ENCODE measurements at places on chromosomes 3 and 15. TPM values are rescaled to one million over a fixed set of nuclear protein-coding genes. Genes with fewer than 3 reads are reported as not detected.

DNA sequence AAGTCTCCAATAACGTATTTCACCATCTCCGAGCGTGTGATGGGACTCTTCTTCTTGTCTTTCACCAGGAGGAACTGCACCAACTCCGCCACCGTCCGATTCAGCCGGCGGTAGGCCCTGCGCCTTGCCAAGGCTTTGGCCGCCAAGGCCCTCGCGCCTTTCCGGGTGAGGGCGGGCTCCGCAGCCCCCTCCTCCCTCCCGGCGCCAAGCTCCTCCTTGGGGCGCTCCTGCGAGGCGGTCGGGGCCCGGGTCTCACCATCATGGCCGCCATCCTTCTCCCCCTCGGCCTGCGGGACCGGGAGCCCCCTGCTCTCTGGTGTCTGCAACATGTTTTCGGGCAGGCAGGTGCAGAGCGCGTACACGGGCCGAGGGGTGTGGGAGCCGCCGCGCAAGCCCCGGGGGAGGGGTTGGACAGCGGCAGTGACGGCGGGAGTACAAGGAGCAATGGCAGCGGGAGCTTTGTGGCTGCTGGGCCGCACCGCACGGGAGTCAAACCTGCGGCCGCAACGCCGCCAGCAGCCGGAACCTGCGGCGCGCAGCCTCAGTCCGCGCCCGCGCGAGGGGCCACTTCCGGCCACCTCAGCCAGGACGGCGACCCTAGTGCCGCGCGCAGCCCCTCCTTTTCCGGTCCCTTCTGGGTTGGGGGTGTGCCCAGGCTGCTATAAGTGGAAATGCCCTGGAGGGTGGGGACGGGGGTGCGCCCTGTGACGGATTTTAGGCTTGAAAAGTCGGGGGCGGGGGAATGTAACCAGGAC is at the start of gene MAGEF1:
Gene MAGEF1 (minus strand): TSS at position 572 of the 755 bp plus-strand sequence. CDS start 243 bp downstream, at position 329.
- peak; percentile 85 for DNase-seq

GRCh38 chr15:53324061-53324460 is 435.4 kb downstream of the WDR72 start:
- no peak for DNase-seq

GRCh38 chr3:101825904-101826445 is 23.3 kb upstream of the NFKBIZ start:
- DNase-seq = peak; percentile 71

- no peak for DNase-seq
Observed at GRCh38 chr3:169939320-169939719, 27.3 kb upstream of the SEC62 start.

DNA sequence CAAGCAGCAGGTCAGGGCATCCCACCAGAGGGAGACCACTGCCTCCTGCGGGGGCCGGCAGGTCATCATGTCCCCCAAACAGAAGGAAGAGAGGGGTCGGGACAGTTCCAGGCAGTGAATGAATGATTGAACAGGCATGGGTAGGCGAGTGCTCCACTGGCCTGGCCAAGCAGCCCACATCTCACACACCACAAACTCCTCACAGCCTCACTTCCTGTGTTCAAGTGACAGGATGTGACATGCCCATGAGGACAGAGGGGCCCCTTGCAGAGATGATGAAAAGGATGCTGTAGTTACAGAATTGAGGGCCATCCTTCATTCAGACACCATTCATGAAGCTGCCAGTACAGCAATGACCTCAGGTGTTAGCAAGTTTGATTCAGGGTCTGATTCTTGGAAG is 3.7 kb downstream of the IQSEC1 start:
- no peak for DNase-seq

DNA sequence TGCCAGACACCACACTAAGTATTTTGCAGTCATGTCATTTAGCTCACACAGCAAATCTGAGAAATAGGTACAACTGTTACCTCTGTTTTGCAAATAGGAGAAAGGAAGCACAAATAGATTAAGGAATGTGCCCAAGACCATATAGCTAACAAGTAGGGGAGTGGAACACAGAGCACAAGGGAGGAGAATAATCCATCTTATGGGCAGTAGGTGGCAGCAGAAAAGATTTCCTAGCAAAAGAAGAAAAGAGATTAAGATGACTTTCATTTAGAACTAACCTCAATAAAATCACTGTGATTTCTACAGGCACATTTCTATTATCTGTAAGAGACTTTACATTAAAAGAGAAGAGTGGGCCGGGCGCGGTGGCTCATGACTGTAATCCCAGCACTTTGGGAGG is 49.1 kb downstream of the NR1I2 start:
- no peak for DNase-seq

GRCh38 chr3:51686056-51686455 is 15.0 kb downstream of the TEX264 start:
- DNase-seq = no peak

DNA sequence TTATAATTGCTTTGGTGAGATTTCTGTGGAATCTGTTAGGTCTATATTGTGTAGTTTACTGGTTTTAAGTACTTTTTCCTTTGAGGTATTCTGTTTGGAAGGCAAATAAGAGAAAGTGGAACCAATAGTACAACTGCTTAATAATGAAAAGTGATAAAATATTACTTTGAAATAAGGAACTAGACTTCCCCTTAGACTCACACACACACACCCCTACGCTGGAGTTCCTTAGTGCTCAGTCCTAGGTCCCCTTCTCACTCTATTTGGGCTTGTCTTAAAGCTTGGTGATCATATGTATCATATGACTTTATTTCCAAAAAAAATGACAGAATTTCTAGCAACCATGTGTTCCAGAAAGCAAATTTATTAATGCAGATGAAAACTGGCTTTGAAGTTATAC is 494.0 kb upstream of the TGFBR2 start:
- DNase-seq = no peak

- peak; percentile 6 for DNase-seq
Observed at GRCh38 chr15:38670128-38671005, 105.8 kb upstream of the RASGRP1 start.

DNA sequence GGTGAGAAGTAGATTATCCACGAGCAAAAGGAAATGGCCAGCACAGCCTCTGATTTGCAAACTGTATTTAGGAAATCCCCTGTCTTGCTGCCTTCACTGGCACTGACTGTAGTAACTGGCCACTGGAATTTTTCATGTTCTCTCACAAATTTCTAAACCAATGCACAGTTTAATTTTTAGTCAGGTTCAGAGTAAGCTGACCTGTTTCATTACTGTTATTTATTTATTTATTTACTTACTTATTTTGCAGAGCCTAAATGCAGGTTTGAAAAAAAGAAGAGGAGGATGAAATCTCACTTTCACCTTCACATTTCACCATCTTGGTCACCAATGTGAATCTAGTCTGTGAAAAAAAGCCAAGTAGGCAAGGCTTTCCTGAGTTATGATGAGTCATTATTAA is 291.0 kb downstream of the PLOD2 start:
- DNase-seq = no peak

- DNase-seq = peak; percentile 91
Observed at GRCh38 chr3:187741403-187742350, 3.6 kb downstream of the BCL6 start.

GRCh38 chr15:99224372-99225214 is 24.8 kb downstream of the TTC23 start:
- DNase-seq = no peak

DNA sequence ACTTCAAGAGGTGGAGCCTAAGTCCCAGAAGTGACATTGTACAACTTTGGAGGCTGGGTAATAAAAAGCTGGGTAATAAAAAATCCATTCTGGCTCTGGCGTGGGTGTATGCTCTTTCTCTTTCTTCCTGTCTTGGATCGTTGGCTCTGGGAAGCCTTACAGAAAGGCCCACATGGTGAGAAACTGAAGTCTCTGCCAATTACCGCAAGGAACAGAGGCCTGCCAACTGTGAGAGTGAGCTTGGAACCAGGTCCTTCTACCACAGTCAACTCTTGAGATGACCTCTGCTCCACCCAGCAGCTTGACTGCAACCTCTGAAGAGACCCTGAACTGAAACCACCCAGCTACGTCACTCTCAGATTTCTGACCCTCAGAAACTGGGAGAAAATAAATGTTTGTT is 51.0 kb downstream of the NR2F2 start:
- DNase-seq = no peak

DNA sequence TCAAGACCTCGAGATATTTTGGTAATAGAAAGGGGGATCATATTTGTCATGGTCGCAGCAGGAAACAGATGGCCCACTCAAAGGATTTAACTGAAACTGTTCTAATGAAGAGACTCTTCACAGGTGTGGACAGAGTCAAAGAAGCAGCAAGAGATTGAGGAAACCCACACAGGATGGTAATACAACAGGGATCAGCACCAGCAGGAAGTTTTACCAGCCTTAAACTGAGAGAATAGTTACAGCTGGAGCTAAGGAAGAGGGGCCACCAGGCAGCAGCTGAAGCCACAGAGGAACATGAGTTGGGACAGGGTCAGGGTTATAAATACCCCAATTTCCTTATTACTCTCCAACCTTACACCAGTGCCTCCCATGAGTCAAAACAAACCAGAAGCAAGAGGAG is 131.8 kb upstream of the UBE2E2 start:
- DNase-seq = no peak

GRCh38 chr15:45589256-45589655 is 2.1 kb downstream of the BLOC1S6 start:
- no peak for DNase-seq

DNA sequence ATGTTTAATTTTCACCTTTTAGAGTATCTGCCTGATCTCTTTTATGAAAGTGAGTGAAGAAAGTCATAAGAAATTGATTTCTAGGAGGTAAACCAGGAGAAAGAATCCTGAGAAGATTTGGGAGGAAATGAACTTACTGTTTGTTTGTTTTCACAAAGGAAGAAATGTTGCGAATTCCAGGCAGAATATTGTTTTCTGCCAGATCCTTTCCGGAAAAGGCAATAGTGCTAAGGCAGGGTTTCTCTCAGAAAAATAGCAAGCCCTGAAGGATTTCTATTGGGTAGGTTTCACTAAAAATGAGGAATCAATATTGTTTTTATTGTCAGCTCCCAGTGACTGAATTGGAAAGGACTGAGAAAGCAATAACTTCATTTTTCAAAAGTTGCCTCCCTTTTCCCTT is 85.7 kb upstream of the TGFBR2 start:
- no peak for DNase-seq

- peak; percentile 44 for DNase-seq
Observed at GRCh38 chr15:82047453-82048400, 1.9 kb upstream of the MEX3B start.

DNA sequence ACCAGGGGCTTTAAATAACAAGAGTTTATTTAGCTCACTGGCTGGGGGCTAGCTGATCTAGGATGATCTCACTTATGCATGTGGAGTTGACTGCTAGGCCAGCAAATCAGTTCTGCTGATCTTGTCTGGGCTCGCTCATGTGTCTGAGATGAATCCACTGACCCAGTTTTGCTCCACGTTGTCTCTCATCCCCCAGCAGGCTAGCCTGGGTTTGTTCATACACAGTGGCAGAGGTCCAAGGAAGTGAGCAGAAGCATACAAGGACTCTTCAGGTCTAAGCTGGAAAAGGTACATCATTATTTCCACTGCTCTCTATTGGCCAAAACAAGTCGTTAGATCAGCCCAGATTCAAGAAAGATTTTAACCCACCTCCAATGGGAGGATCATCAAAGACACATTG is 238.0 kb downstream of the PLCL2 start:
- no peak for DNase-seq

DNA sequence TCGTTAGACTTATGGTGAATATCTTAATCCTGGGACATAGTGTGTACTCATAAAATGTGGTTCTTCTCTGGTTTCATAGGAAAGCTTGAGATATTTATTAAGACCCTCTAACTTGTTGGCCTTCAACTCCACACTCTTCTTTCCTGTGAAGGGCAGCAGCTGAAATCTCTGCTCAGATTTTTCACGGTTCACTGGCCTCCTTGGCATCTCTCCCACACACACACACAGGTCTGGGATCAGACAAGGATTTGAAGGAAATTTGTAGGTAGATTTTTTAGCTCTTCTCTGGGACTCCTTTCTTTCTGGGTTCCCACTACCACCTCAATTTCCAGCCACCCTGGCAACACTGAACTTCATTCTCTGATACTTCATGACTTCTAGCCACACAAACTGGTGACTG is 70.2 kb downstream of the MYRIP start:
- no peak for DNase-seq

- peak; percentile 16 for DNase-seq
Observed at GRCh38 chr15:39828374-39828931, 45.8 kb upstream of the FSIP1 start.

GRCh38 chr15:88621789-88622604 is 857 bp downstream of the AEN start:
- DNase-seq = peak; percentile 75

DNA sequence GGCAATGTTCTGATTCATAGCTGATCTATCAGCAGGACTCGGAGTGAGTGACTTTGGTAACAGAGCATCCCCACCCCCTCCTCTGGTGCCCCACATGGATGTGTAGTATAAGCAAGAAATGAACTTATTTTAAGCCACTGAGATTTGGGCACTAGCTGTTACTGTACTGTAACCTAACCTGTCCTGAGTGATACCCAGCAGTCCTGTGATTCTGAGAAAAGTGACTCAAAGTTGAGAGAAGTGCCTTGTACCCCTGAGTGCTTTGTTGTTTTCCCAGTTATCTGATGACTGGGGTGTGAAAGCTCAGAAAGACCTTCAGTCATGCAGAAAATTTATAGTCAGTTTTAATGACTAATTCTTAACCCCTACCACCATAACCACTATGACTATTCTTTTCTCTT is 439.9 kb upstream of the RBMS3 start:
- no peak for DNase-seq

- DNase-seq = no peak
Observed at GRCh38 chr3:183317271-183317670, 64.2 kb downstream of the B3GNT5 start.

DNA sequence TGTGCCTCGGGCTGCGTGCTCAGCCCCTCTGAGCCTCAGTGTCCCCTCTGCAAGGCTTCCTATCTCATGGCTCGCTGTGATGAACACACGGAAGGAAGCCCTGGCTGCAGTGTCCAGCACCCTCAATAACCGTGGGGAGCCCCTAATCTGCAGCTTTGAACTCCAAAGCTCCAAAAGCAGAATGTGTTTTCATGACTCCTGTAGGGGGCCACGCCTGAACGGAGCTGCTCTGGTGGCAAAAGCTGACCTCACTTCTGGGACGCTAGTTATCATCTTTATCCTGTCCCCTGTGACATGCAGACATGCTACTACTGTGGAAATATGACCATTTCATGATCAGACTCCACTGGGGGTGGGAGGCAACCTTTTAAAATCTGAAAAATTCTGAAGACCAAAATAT is 98.8 kb downstream of the SEC22A start:
- DNase-seq = no peak

- no peak for DNase-seq
Observed at GRCh38 chr3:16596352-16597032, 8.7 kb downstream of the DAZL start.

The ILDR1 gene
- total RNA-seq = not detected

The CBLB gene
- 60.7 TPM for total RNA-seq

The DZIP1L gene
- total RNA-seq = 19.8 TPM

The MESP2 gene
- not detected for total RNA-seq

The PCCB gene
- 38.9 TPM for total RNA-seq

The ASB7 gene
- 13.2 TPM for total RNA-seq

The FBXO40 gene
- total RNA-seq = not detected

The HYKK gene
- 3.9 TPM for total RNA-seq

The C3orf85 gene
- total RNA-seq = not detected

The C15orf62 gene
- total RNA-seq = not detected

The CSTA gene
- total RNA-seq = 1.8 TPM

The TRH gene
- total RNA-seq = not detected

The CFAP20DC gene
- 8.2 TPM for total RNA-seq

The GOLGA6B gene
- not detected for total RNA-seq
